ENCODE measurements at places on chromosomes 2 and 18.

- no peak for DNase-seq
Measured at GRCh38 chr18:13930964-13931363, 15.6 kb upstream of the MC2R start.

GRCh38 chr2:113685471-113685870 lies 58.4 kb downstream of the RABL2A start:
- DNase-seq: no peak

DNA sequence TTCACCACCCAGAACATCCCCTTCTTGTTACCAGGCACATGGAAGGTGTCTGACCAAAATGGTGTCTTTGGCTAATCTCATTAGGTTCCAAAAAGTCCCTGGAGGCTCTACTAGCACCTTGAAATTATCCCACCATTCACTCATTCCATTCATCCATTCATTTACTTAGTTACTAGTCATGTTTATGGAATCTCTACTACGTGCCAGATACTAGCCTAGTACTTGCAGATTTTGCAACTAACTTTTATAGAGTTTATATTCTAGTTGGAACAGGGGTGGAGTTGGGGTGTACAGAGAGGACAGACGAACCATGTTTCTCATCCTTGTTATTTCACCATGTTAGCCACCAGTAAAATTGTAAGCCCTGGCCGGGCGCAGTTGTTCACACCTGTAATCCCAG lies 4.0 kb upstream of the NOP58 start:
- DNase-seq: no peak

DNA sequence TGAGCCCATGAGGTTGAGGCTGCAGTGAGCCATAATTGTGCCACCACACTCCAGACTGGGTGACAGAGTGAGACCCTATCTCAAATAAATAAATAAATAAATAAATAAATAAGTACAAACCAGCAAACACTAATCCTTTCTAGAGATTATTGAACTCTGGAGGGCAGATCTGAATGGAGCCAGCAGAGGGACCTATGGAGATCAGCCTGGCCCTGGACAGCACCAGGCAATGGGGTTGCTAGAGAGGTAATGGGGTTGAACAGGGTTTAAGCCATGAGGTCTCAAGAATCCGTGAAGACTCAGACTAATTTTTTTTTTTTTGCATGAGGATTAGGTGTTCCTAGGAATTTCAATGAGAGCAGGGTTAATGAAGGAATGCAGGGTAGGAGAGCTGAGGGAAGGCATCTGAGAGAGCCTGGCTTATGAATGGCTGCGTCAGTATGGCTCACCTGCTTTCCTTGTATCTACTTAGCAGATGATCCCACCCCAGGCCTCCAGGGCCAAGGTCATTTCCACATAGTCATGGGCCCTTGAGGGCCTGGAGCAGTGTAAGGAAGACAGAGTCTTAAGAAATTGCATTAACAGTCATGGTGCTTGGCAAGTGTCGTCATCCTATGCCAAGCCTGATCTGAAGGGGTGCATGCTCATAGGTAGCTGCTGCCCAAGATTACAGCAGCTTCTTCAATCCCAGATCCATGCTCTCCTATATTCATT lies 34.6 kb upstream of the IL37 start:
- DNase-seq: no peak

GRCh38 chr2:200422071-200422470 lies 87.8 kb downstream of the KCTD18 start:
- no peak for DNase-seq

GRCh38 chr2:71547616-71548285 lies 94.4 kb downstream of the DYSF start:
- no peak for DNase-seq

- DNase-seq: no peak
Measured at GRCh38 chr2:26587994-26588393, 53.2 kb downstream of the CIB4 start.

DNA sequence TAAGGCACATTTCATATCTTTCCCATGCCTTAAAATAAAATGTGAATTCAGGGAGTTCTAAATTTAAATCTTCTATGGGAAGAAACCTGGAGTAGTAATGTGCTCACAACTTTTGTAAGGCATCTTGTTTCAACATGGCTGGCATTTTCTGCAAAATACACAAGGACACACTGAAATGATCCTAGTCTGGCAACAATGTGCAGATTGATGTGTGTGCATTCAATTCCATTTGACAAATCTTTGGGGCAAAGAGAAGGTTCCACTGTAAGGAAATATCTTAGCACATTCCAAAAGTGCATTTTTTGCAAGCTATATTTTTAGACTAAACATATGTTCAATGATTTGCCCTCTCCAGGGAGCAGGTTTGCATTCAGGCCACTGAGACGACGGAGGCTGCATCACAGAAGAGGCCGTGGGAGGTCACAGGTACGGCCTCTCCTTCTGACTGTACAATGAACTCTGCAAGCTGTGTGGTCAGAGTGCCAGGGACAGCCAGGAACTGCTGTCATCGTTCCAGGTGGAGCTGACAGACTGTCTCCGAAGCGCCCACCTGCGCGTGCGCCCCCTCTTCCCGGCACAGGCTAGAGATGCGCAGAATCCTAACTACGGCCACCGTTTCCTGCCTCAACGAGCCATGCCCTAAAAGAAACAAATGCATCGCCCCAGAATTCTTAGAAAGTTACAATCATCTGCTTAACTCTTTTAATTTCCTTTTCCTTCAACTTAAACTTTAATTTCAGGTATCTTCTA lies 149.2 kb upstream of the POU3F3 start:
- DNase-seq: no peak

GRCh38 chr2:46545015-46545839 lies 65.9 kb downstream of the TMEM247 start:
- no peak for DNase-seq

- no peak for DNase-seq
Measured at GRCh38 chr2:196257086-196257485, 85.7 kb upstream of the STK17B start.

DNA sequence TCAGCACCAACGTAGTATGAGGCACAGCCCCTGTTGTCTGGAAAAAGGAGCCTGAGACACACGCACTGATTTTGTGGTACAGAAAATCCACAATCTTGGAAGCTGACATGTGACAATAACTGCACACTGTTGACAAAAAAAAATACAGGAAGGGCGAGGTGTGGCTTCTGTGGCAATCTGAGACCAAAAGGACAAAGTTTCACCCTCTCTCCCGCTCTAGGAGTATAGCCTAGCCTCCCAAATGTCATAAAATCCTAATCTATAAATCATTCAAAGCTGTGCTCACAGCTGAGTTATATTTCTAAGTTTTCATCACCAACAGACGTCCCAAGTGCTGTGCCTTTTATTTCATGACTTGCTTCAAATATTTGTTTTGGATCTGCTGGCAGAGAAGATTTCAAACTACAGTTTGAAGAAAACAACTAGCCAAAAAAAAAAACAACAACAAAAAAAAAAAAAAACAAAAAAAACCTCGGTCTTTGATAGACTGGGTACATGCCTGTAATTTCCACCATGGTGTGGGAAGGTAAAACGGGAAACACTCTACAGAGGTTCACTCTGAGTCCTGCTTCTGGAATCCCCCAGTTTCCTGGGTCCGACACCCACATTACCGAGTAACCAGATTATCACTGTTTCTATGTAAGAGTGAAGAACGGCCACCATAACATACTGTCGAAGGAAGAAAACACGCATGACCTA lies 61.0 kb downstream of the C2orf76 start:
- no peak for DNase-seq

GRCh38 chr2:43943323-43943722 lies 52.5 kb downstream of the LRPPRC start:
- no peak for DNase-seq

GRCh38 chr2:38750011-38750890 lies 910 bp downstream of the SRSF7 start:
- peak; percentile 71 for DNase-seq

DNA sequence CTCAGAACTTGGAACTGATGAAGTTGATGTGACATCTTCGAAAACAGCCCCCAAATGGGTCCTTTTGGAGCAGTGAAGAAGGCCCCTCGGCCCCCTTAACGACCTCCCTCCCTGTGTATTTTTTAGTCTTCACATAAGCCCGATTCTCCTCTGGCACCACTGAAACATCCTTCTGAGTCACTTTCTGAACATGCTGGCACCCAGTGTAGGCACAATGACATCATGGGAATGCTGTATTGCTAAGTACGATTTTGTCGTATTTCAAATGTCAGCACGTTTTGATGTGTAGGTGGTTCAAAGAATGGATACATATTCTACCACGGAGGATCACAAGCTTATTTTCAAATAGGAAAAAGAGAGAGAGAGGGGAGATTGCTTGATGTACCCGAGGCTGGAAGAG lies 111.7 kb upstream of the RIOK3 start:
- DNase-seq: peak; percentile 22

GRCh38 chr2:177026253-177026652 lies 186.3 kb upstream of the HNRNPA3 start:
- no peak for DNase-seq

DNA sequence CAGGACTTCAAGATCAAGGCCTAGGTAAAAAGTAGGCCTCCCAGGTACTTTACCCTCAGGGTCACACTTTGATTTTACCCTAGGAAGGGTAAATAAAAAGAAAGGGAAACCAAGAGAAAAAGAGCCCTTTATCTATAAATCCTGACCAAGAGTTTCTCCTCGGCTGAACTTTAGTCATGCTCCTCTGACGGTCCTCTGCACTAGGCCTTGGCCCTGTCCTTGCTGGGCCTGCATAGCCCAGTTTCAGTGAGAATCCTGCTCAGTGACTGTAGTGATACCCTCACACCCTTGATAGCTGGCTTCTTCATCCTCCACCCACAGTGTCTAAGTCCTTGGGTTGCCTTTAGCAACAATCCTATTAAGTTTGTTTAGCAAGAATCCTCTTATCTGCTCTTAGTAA lies 20.5 kb upstream of the ITSN2 start:
- no peak for DNase-seq

DNA sequence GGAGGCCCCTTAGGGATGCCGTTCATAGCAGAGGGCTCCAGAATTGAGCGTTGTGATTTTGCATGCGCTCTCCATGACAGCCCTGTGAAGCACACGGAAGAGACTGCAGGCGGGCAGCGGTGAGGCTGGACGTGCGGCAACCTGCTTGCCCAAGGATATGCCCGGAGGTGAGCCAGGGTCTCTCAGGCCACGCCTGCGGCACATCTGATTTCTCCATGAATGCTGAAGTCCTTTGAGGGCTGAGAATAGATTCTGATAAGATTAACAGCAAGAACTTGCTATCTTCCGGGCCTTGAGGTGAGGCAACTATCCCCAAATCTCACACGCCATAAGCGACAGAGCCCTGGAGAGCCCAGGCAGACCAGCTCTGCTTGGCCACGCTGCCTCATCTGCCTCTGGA lies 55.6 kb upstream of the LAMA1 start:
- no peak for DNase-seq

- DNase-seq: no peak
Measured at GRCh38 chr2:86064006-86064405, 41.7 kb downstream of the POLR1A start.

DNA sequence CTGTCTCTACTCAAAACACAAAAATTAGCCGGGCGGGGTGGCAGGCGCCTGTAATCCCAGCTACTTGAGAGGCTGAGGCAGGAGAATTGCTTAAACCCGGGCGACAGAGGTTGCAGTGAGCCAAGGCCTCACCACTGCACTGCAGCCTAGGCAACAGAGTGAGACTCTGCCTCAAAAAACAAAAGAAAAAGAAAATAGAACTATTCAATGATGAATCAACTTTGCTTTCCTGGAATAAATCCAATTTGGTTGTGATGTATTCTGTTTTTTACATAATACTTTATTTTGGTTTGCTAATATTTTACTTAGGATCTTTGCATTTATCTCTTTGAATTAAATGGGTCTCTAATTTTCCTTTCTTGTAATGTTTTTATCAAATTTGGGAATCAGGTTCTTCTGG lies 86.3 kb upstream of the MBOAT2 start:
- no peak for DNase-seq

GRCh38 chr2:145351864-145352425 lies 832.0 kb upstream of the ZEB2 start:
- no peak for DNase-seq

- no peak for DNase-seq
Measured at GRCh38 chr18:80231151-80231550, 16.2 kb downstream of the PARD6G start.

- no peak for DNase-seq
Measured at GRCh38 chr2:159160954-159161353, 125.5 kb downstream of the WDSUB1 start.

DNA sequence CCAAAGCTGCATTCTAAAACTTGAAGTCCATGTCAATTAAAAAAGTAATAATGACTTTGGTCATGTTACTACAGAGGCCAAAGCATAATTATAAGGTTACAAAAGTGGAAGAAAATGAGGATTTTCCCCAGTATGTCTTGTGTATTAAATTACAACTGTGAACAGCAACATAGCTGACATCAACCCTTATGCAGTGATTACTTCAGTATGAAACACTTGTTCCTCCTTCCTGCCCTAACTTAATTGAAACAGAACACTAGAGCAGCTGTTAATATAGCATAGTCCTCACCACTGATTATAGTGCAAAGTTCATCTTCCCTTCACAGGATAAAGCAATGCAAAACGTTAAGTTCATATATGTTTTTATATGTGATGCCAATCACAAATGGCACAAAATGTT lies 29.9 kb downstream of the EPB41L3 start:
- no peak for DNase-seq

DNA sequence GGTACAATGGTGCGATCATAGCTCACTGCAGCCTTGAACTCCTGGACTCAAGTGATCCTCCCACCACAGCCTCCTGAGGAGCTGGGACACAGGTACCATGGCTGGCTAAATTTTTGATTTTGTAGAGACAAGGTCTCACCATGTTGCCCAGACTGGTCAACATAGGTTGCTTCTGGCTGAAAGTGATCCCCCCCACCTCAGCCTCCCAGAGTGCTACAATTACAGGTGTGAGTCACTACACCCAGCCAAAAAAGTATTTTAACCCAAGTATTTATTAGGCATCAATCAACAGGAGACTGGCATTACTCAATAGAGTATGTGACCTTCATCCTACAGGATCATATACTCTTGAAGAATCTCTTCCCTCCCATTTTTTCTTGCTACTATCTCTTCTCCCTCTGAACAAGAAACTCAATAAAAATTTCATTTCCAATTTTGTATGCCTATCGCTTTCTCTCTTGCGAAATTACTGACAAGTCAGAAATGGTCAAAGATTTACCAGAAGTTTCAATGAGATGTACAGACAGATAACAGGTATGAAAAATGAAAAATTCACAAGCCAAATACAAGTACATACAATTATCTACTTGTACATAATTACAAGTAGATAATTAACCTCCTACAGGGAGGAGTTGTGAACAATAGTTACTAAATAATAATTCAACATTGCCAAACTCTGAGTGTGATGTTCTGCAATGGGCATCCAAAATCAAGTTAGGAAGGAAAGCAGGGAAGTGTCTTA lies 34.9 kb upstream of the CCNT2 start:
- no peak for DNase-seq

DNA sequence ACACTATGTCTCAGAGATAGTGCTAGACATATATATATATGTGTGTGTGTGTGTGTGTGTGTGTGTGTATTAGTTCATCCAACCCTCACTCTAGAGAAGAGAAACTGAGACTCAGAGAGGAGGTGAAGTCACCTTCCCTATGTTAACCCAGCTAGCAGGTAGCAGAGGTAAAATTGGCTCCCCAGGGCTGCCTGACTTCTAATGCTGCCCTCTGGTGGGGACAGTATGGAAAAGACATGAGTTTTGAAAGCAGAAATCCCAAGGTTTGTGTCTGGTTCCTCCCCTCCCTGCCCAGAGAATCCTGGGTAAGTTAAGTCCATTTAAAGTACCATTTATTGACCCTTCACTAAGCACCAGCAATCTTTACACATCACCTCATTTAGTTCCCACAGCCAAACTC lies 137.7 kb downstream of the THNSL2 start:
- peak; percentile 21 for DNase-seq

- DNase-seq: no peak
Measured at GRCh38 chr2:13006426-13006825, 289.7 kb downstream of the TRIB2 start.

GRCh38 chr2:211436182-211436581 lies 879.8 kb downstream of the CPS1 start:
- DNase-seq: no peak

All from activated T-cell treated with anti-CD3 and anti-CD28 coated beads, Interleukin-2, amount 50 U/mL, for 72 hours (primary cell).